Spleen (tissue), 13 donors: ENCODE measurements at places on chromosomes 3 and 15. TPM values are rescaled to one million over a fixed set of nuclear protein-coding genes. Genes with fewer than 3 reads are reported as not detected.

TF gene
- 2.2 TPM for total RNA-seq

PLIN1 gene
- 0.88 TPM for total RNA-seq

FAM107A gene
- total RNA-seq: 30.5 TPM

COL6A5 gene
- total RNA-seq: not detected

CHRNA7 gene
- total RNA-seq: 5.5 TPM

BCHE gene
- 9.2 TPM for total RNA-seq

HYAL1 gene
- 172 TPM for total RNA-seq

SMCO1 gene
- total RNA-seq: not detected

CFAP100 gene
- not detected for total RNA-seq

PLA2G4B gene
- total RNA-seq: 7.4 TPM

ABHD17C gene
- 11.7 TPM for total RNA-seq

SLC22A14 gene
- total RNA-seq: not detected

TGM4 gene
- total RNA-seq: not detected

RNU5B-1 gene
- total RNA-seq: not detected

GPR156 gene
- not detected for total RNA-seq

TRIM42 gene
- not detected for total RNA-seq

ACKR4 gene
- total RNA-seq: 1.5 TPM

PRSS50 gene
- 0.34 TPM for total RNA-seq

CD86 gene
- total RNA-seq: 20.5 TPM

CP gene
- total RNA-seq: 42.0 TPM

CGNL1 gene
- 0.20 TPM for total RNA-seq

SLC9A9 gene
- total RNA-seq: 47.1 TPM

RAB11A gene
- total RNA-seq: 255 TPM

SLC24A5 gene
- not detected for total RNA-seq

CACNA1D gene
- 4.3 TPM for total RNA-seq

ARHGEF26 gene
- total RNA-seq: 0.86 TPM
